ENCODE measurements at places on chromosomes 16 and 17.
A peak's percentile ranks its signal among the peaks of the same experiment; 100 is the strongest.

DNA sequence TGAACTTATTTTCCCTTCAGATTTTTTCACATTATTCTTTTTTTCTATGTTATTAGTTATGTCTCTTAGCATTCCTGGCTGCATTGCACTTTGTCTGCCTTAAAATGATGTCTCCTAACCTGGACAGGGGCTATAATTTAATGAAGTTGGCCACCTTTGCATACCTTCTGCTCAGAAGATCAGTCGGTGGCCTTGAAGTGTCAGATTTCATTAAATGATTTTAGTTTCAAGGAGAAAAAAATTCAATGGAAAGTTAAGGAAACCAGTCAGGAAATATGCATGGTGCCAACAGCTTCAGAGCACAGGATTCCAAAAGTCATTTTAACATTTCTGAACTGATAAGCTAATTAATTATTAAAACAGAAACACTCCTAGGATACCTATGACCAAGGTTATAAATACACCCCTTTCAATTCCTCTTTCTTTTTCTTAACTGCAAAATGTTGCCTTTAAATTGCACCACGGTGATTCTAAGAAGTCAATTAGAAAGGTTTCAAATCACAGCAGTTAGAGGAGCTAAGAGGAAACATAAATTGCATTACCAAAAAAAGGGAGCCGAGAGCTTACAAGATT is 533.4 kb downstream of the KCNJ2 start:
- no peak for DNase-seq

DNA sequence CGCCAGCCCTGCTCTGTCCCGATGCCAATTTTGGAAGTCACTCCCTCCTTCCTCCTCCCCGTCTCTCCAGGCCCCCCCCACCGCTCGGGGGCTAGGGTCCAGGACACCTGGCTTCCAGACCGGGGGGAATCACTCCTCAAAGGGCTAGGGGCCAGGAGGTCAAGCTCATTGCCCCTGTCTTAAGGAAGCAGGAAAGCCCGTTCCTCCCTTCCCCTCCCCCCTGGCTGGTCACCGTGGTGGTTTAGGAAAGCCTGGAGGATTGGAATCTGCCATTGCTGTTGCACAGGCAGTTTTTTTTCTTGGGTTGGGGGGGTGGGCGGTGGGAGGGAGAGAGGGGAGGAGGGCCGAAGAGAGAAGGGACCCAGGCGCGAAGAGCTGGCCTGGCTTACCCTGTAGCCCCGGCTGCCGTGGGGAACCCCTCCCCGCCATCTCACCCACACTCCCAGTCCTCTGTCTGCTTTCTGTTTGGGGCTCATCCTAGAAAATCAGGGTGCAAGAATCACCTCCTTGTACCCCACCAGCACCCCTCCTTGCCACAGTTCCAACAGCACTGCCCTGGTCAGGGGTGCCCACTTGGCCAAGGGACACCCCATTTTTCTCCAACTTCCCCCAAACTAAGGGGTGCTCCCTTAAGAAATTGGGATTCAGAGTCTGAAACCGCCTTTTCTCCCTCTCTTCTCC is 2.9 kb upstream of the BCL6B start:
- no peak for DNase-seq

DNA sequence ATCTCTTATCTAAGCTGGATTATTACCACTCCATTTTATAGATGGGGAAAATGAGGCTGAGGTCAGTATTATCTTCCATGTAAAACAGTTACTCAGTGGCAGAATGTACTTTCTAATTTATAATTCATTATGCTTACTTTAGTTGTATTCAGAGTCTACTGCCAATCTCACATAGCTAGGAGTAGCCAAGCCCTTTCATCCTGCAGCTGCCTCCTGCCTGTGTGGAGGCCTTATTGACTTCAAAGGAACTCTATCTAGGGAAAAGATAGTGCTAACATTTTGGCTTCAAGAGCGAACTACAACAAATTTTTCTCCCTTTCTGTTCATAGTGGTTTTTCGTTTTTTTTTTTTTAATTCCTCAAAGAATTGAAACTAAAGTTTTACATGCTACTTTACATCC is 12.9 kb downstream of the RPGRIP1L start:
- DNase-seq = no peak

DNA sequence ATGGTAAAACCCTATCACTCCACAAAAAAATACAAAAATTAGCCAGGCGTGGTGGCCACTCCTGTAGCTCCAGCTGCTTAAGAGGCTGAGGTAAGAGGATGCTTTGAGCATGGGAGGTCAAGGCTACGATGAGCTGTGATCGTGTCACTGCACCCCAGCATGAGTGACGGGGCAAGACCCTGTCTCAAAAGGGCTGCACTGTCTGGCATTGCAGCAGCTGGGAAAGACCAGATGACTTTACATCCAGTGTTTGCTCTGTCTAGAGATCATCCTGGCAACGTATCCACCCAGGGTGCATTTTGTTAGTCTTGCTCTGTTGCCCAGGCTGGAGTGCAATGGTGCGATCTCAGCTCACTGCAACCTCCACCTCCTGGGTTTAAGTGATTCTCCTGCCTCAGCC is 52.0 kb downstream of the MRM3 start:
- no peak for DNase-seq

DNA sequence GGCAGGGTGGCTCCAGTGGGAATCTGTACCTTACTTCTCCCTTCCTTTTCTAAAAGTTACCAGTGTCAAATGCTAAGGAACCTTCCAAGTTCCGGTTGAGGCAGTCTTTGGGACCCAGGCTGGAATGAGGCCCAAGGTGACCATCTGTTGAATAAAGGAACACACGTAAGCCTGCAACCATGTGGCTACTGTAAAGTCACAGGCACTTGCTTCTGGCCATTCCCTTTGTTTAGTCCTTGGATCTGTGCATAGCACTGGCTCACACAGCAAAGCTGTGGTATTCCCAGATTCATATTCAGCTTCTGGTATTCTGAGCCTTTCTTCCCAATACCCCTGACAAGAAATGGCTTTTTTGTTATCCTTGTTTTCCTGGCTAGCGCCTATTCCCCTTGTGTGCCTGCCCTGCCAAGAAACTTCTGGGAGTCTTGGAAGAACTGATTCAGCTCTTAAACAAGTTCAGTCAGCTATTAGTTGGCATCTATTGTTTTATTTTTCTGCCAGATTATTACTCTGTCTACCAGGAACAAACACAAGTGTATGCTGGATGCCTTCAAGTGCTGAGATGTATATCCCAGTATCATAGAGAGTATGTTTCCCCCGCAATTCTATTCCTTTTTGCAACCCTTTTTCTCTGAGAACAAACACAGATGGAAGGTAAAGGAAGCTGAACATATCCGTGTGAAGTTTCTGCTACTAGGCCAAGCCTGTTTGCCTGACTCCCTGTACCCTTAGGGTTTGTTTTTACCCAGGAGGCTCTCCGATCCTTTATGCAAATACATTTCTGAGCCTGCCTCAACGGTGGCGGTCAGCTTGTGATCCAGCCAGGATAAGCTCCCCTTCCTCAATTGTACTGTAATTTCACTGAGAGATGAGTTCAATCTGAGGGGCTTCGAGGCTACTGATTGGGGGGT is 13.2 kb downstream of the TMEM238L start:
- no peak for DNase-seq

DNA sequence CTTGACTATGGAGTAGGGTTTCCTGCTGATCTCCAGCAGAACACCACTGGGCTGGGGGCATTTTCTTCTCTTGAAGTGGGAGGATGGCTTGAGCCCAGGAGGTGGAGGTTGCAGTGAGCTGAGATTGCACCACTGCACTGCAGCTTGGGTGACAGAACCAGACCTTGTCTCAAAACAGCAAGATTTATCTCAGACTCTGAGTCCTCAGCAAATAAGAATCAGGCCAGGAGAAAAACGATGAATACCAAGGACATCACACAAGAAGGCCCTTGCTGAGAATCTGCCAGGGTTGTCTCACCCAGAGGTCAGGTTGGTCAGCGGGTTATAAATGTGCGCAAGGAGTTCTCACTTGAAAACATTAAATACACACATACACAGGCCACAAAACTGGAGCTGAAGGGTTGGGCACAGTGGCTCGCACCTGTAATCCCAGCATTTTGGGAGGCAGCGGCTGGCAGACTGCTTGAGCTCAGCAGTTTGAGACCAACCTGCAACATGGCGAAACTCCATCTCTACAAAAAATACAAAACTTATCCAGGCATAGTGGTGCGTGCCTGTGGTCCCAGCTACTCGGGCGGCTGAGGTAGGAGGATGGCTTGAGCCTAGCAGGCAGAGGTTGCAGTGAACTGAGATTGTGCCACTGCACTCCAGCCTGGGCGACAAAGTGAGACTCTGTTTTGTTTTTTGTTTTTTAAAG is 7.7 kb downstream of the MXRA7 start:
- DNase-seq = no peak

GRCh38 chr17:19024101-19025078 is 19.8 kb upstream of the FAM83G start:
- DNase-seq = no peak

GRCh38 chr17:75115555-75115954 is 5.8 kb downstream of the ARMC7 start:
- no peak for DNase-seq

GRCh38 chr16:20937736-20938135 is 37.2 kb downstream of the LYRM1 start:
- no peak for DNase-seq

GRCh38 chr17:57603546-57603945 is 141.6 kb downstream of the CCDC182 start:
- DNase-seq = no peak

DNA sequence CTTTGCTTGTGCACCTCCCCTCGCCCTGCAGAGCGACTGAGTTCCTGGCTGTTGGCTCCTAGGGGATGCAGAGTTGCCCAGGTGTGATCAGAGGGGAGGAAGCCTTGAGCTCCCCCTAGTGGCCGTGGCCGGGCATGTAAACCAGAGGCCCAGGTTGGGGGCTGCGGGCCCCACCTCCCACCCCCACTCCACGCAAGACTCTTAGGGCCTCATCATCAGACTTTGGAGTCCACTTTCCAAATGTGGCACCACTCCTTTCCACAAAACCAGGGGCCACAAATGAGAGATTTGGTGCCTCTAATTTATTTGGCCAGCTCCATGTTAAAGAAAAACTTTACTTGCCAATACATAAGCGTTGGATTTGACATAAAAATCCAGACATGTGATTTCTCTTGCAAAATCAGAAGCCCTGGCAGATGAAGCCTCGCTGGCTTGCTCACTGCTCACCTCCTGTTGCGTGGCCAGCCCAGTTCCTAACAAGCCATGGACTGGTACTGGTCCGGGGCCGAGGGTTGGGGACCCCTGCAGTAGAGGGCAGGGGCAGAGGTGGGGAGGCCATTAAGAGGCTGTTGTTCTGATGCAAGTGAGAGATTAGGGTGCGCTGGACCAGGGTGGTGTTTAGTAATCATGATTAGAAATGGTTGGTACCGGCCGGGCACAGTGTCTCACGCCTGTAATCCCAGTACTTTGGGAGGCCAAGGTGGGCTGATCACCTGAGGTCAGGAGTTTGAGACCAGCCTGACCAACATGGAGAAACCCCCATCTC is 28.7 kb upstream of the GAS7 start:
- DNase-seq = peak; percentile 9

- DNase-seq = no peak
Measured at GRCh38 chr16:24499193-24499814, 40.1 kb upstream of the RBBP6 start.

DNA sequence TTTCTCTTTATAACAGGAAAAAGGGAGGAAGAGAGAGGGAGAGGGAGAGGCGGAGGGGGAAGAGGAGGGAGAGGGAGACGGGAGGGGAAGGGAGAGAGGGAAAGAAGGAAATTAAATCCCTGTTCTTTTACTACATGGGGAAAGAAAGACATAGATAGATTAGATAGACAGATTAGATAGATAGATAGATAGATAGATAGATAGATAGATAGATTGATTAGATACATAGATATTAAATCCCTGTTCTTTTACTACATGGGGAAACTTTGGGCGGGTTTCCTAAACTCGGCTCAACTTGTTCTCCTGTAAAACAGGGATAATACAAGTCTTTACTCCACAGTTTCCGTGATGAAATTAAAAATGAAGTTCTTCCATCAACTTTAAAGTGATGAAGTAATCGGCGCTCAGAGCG is 661 bp downstream of the RFWD3 start:
- DNase-seq = no peak

GRCh38 chr17:79469646-79470045 is 141.2 kb downstream of the RBFOX3 start:
- DNase-seq = no peak

- no peak for DNase-seq
Measured at GRCh38 chr16:88754912-88755744, 29.9 kb downstream of the PIEZO1 start.

GRCh38 chr16:54375071-54375470 is 88.5 kb upstream of the IRX3 start:
- DNase-seq = no peak

GRCh38 chr16:11046382-11046931 is 102.1 kb downstream of the CLEC16A start:
- no peak for DNase-seq

DNA sequence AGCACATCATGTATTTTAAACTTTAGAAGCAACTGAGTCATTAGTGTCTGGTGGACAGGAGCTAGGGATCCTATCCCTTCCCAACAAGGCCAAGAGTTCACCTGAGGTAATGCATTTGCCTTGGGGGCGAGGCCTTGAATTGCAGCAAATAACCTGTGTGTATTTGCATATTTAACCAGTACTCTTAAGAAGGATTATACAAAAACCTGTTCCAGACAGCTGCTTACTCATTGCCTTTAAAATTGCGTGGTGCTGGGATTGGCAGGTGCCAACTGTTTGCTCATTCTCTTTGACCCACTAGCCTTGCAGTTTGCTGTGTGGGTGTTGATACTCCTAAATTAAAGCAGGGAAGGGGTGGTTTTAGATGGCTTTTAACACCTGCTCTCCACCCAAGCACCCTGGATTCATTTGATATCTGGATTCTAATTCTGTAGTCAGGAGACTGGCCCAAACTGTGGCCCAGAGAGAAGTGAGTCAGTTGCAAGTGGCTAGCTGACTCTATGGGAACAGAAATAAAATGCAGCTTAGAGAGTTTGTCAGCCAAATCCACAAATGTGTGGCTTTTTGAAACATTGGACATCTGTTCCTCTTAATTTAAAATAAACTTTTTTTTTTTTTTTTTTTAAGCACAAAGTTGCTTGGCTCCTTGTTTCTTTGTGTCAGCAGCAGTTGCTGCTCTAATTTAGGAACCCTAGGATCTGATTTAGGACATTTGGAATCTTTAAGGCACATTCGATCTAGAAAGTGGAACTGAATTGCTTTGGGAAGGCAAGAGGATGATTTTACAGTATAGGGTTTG is 46.9 kb downstream of the TUBD1 start:
- DNase-seq = no peak

All from stimulated activated CD4-positive, alpha-beta T cell treated with anti-CD3 and anti-CD28 coated beads, TNF-alpha, amount 100 ng/mL, for 48 hours (primary cell).